ENCODE measurements at places on chromosomes 3 and 15.

- DNase-seq, result no peak
Observed at GRCh38 chr3:125166599-125167136, 45.9 kb downstream of the SLC12A8 start.

DNA sequence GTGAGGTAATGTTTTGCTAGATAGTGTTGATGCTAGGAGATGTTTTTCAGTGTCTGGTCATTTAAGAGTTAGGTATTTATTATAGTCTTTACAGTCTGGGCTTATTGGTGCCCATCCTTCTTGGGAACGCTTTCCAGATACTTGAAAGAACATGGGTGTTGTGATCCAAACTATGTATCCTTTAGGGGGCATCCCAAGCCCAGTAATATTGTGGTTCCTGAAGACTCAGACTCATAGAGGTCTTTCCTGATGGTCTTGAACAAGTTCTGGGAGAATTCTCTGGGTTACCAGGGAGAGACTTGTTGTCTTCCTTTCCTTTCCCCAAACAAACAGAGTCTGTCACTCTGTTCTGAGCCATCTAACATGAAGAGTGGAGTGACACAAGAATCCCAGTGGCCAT, 99.7 kb upstream of the LRRC3B start:
- no peak for DNase-seq

DNA sequence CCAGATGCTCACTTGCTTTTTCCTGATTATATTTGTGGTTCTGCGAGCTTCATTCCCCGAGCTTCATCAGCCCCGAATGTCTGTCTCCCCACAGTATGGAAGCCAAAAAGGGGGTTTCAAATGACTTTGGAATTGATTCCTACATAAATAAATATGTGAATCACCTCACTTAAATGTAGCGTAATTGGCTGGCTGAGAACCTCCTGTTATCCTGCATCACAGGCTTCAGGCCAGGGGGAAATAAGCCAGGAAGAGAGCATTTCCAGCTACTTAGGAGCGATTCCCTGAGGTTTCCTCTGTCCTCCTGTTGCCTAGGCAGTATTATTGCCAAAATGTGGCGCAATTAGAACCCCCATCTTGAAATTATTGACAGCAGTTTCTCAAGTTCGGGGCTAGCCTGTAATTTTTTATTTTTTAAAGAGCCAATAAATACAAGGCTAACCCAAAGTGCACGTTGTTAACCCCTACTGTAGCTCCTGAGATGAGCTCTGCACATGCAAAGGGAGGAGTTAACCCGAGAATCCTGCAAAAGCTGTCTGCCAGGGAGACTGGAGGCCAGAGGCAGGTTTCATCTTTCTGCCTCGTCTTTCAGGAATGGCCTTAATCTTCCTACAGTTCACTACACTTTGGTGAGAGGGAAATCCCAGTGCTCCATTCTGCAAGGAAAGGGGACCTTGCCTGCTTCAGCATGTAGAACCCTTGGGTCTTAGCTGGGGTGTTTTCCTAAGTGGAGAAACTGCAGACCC, 148.2 kb downstream of the ADAMTS9 start:
- no peak for DNase-seq

DNA sequence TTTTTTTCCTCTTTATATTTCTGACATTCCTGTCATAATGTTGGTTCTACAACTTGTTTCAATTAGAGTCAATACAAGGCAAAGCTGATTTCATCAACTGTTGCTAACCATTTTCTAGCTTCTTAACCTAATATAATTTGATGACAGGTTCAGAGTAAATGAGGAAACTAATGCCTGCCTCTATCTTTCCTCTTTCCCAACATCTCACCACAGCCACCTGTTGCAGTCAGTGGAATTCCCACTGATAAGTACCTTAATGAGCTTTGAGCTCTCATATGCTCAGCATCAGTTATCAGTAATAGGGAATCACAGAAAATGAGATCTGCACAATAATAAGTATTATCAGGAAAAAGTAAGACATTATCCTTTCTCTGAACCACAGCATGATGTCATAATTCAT, 241.9 kb downstream of the MEIS2 start:
- no peak for DNase-seq

DNA sequence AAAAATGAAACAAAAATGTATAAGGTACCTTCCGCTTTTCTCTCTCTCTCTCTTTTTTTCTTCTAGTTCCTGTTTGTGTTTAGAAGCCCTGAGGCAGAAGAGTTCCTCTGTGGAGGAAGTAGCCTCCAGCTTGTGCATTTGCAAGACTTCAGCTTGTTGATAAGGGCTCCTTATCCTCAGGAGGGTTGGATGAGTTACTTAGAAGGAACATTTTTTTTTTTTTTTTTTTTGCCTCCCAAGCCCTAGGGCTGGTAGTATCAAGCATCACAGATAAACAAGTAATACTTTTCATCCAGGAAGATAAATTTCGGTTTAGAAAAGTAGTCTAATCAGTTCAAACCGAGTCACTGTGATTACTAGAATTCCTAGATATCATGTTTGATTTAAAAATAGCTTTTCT, 91.0 kb upstream of the CBLB start:
- no peak for DNase-seq

- DNase-seq, result peak; percentile 29
Observed at GRCh38 chr3:23442598-23443383, 239.7 kb downstream of the UBE2E2 start.

DNA sequence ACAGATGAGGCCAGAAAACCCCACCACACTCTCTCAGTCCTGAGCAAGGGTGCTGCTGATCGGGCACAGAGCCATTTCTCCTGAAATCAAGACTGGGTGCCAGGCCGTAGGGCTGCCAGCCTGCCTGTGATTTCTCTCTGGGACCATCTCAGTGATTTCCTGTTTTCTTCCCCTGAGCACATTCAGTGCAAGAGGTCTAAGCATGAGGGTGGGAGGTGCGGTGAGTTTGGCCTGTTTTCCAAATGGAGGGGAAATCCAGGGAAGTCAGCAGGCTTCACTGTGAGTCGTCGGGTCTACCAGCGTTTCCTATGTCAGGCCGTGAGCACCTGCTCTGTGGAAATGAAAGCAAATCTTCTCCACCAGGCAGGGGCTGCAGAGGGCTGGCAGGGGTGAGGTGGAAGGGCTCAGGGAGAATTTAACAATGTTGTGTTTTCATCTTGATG, 82.3 kb downstream of the ST6GAL1 start:
- DNase-seq, result peak; percentile 48

DNA sequence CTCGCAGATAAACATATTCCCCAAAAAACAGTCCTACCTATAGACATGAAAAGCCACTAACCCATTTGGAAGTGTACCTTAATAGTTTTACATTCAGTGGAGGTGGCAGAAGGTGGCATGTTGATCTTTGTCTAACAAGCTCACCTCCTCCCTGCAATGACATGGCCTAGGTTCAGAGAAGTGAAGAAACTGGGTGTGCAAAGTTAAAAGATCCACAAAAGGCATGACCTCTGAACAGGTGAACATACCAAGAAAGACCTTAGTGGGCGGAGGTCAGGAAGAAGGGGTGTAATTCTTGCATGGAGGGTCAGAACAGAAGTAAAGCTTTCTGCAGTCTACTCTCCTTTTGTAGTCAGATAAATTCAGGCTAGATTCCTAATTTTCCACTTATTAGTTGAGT, 822 bp downstream of the MRPL3 start:
- DNase-seq, result no peak

GRCh38 chr3:110618512-110619226, 452.9 kb upstream of the NECTIN3 start:
- DNase-seq, result no peak

GRCh38 chr15:95757171-95757570, 573.3 kb upstream of the NR2F2 start:
- DNase-seq, result no peak

All from CD4-positive, alpha-beta T cell treated with Interleukin-12 subunit alpha and Interleukin-12 subunit beta, for 1 hour (primary cell).